NCI-H460 (cell line): ENCODE measurements at places on chromosomes 12 and 14. TPM values are rescaled to one million over a fixed set of nuclear protein-coding genes. Genes with fewer than 3 reads are reported as not detected.

Gene RPL10L
- total RNA-seq: not detected in 2 replicates

Gene ASB2
- total RNA-seq: not detected in 2 replicates

Gene LRRK2
- 1.2 and 1.8 TPM in 2 replicates for total RNA-seq

Gene CELA1
- not detected in 2 replicates for total RNA-seq

DNA sequence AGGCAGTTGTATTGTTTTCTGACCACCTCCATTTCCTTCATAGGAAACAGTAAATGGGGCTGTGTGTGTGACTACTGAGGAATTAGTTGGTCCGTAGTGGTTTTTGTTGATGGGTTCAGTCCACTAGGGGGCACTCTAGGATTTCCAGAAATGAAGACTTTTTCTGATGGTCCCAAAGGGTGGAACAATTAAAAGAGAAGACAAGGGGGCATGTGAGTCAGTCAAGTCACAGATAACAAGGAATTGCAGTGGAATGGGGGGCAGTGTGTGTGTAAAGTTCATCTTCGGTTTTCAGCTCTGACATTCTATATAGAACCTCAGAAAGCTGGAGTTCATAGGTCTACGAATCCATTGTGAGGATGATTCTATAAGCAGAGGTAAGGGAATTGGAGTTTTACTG lies 186.6 kb upstream of the OR4E1 start:
- DNase-seq: peak; percentile 26

DNA sequence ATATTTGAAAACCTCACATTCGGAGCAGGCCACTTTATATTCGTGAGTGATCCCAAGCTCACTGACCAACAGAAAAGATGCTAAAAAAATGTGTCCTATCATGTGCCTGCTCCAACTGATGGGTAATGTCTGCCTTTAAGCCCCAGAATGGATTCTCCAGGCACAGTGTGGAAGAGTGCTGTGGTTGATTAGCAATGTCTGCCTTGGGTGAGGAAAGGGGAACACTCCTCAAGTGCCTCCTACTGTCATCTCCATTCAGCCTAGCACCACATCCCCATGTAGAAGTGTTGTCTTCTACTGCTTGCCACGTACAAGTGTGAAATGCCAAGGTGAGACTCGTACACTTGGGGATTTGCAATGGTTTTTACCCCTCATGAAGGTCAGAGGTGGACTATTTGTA lies 199.3 kb downstream of the SLC41A2 start:
- no peak for DNase-seq

GRCh38 chr12:79098530-79098929 lies 234.0 kb downstream of the SYT1 start:
- no peak for DNase-seq

DNA sequence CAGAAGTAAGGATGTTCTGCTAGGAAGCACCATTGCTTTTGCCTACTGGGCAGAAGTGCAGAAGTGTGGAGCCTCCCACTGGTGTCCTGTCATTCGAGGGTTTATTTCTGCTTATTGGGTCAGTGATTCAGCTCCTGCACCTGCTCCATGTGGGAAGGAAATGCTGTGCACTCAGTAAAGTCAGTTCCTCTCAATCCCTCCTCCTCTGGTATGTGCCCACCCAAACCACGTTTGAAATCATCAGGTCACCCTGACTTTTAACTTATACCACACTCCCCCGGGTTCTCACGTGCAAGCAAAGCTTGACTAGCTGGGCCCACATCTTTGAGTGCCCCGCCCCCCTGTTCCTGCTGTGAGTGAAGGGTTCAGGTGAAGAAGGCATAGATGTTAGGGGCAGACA lies 223.7 kb downstream of the CHST11 start:
- no peak for DNase-seq

GRCh38 chr12:75560167-75560566 lies 48.8 kb upstream of the KRR1 start:
- DNase-seq: peak; percentile 24

GRCh38 chr12:121490401-121491281 lies 90.2 kb downstream of the KDM2B start:
- DNase-seq: no peak

DNA sequence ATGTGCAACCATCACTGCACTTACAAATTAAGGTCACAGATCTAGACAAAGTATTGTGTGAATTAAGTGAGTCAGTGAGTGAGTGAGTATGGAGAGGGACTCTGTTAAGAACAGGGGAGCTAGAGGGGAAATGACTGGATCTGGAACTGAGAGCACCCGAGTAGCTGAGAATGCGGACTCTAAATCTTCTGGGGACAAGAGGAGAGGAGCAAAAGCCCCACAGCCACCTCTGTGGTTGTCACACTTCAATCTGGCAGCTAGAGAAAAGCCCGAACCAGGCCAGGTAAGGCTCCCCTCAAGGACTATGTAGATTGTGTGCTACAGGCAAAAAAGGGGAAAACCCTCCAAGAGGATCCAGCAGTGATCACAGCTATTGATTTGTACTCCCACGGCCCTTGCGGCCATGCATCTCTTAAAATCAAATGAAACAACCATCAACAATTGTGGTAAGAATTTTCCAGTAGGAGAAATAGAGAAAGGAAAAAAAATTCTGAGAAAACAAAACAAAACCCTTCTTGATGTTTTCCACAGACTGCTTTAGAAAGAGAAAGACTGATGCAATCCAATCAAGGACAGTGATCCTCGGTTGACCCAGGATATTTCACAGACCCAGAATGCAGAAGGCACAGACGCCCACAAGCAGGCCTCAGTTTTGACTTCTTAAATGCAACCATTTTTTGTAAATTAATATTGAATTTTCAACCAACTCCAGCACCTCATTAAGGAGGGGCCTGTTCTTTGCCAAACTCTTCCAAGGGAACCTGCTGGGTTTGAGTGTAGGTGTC lies 109.6 kb downstream of the SLC38A6 start:
- DNase-seq: peak; percentile 14

DNA sequence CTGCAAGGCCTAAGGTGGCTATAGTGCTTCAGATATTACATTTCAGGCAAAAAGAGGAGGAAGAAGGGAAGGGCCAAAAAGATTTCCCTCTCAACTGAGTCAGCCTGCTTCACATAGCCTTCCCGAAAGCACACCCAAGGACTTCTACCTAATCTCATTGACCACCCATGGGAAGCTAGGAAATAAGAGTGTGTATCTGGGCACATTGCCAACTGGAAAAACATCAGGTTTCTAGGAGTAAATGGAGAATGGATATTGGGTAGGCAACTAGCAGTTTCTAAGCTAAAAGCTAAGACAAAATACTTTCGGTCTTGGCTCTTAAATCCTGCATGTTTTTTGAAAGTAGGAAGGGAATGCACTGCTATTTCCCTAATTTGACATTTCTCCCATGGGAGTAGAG lies 221.7 kb upstream of the GRIP1 start:
- DNase-seq: no peak

- DNase-seq: peak; percentile 6
These were observed 7.3 kb upstream of the C12orf50 start for GRCh38 chr12:88036353-88036965.

DNA sequence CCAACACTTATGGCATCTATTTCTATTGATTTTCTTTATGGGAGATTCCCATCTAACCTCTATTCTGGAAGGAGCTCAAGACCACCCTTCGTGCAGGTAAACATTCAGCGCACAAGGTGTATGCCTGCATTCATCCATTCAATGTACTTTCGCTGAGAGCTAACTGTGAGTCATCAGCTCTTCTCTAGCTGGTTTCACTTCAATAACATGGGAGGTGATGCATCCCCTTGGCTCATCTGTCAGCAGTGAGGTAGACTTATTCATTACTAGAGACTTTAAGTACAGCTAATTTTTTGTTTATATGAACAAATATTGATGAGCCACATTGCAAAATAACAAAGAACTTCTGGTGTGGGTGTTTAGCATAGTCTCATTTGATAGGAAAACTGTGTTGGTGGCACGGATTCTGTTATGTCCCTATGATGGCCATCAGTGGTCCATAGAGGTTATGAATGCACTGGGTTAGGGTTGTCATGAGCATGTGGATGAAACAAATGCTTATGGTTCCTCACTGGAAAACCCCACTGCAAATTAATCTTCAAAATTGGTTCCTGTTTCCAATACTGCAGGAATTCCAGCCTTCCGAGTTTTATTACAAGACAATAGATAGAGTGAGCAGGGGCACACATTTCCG lies 1151.0 kb downstream of the BCL11B start:
- DNase-seq: no peak

GRCh38 chr14:95185767-95186392 lies 28.6 kb upstream of the DICER1 start:
- DNase-seq: no peak

DNA sequence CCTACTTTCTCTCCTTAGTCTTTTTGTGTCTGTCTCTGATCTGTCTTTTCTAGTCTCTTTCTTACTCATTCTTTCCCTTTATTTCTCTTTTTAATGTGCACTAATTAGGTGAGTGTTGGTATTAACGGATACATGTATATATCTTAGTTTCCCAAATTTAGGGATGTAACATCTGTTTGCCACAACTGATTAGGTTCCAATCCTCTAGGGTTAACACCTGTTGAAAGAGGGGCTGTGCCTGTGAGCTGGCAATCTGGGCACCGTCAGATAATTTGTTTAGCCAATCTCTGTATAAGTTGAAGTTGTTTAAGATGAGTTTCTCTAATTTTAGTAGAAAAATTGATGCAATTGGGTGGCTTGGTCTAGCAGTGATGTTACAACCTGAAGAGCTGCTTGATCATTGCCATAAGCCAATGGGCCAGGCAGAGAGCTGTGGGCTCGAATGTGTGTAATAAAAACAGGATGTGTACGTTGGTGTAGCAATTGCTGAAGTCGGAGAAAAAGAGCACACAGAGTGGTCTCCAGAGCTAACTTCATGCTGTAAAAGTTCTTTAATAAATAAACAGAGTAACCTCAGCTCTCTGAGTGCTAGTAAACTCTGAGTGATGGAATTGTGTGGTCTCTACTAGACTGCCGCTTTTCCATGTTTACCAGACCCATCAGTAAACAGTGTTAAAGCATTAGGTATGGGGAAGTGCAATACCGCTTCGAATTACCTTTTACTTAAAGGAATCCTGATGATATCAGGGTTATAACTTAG lies 18.3 kb upstream of the LYZ start:
- no peak for DNase-seq

GRCh38 chr12:105076098-105076497 lies 8.2 kb downstream of the ALDH1L2 start:
- no peak for DNase-seq

DNA sequence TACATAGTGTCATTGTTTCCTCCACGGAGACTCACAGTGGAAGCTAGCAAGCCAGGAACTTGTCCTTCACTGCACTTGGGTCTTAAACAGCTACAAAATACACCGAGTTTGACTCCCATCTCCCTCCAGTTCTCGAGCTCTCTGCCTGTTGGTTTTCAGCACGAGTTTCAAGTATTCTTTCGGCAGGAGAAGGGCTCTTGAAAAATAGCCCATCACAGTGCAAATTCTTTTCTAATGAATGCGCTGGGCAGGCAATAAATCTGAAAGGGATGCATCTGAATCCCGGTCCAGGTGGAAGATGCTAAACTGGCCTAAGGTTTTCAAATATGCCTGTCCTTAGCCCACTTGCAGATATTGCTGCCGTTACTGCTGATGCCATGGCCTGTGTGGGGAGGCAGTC lies 173.9 kb downstream of the CACNA1C start:
- no peak for DNase-seq

DNA sequence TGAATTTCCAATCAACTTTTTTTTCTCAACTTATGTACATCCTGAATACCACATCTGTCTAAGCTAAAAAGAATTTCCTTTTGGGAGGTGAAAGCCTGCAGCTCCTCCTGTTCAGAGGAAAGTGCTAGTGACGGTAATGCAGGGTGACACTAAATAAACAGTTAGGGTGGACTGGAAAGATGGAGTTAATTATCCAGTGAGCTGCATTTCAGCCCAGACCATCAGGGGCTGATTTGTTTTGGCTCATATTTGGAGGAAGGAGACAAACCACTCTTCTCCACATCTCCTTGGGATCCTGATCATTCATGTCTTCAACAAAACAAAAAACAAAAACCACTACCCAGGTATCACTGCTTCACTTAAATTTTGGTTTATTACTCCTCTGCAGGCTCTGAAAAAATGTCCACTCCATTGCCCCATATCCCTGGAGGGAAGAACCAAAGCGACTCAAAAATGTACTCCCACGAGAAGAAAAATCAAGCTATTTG lies 5.1 kb upstream of the SIX1 start:
- DNase-seq: no peak
